ENCODE measurements at places on chromosomes 11 and 22. TPM values are rescaled to one million over a fixed set of nuclear protein-coding genes. Genes with fewer than 3 reads are reported as not detected.

DNA sequence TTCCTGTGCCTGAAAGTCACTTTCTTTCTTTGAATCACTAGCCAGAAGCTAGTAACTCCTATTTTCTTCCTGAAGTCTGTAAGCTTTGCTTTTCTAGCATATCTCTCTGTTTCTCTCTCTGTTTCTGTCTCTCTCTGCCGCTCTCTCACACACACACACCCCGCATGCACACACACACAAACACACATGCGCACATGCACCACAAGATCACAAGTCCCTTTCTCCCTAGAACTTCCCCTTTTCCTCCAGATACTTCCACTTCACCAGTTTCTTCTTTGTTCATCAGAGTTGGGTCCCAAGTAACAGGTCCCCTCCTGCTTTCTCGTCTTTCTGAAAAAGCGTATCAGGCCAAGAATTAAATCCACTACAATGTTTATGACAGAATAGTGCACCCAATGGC lies 148.5 kb upstream of the HSD17B12 start:
- DNase-seq = no peak
- no peak overlapping the region for H3K4me3 ChIP-seq
- H3K4me1 ChIP-seq = no peaks in the 10 kb centered on the region
- no peaks in the 10 kb centered on the region for H3K36me3 ChIP-seq
- H3K27me3 ChIP-seq = peaks cover 4% of the 10 kb centered on the region
- no peak overlapping the region for H3K27ac ChIP-seq

The KRTAP5-11 gene
- total RNA-seq = not detected

The MPPED2 gene
- 6.5 TPM for total RNA-seq

The TMPRSS4 gene
- not detected for total RNA-seq

GRCh38 chr22:29079218-29079901 lies 6.5 kb downstream of the KREMEN1 start:
- H3K27ac ChIP-seq = peak overlapping the region; percentile 41
- no peak overlapping the region for H3K4me3 ChIP-seq
- peaks cover 44% of the 10 kb centered on the region for H3K4me1 ChIP-seq
- H3K27me3 ChIP-seq = no peaks in the 10 kb centered on the region
- H3K36me3 ChIP-seq = no peaks in the 10 kb centered on the region

GRCh38 chr11:93389737-93390136 lies 59.2 kb downstream of the DEUP1 start:
- no peaks in the 10 kb centered on the region for H3K36me3 ChIP-seq
- H3K27ac ChIP-seq = no peak overlapping the region
- peaks cover 6% of the 10 kb centered on the region for H3K4me1 ChIP-seq
- H3K4me3 ChIP-seq = no peak overlapping the region
- H3K27me3 ChIP-seq = no peaks in the 10 kb centered on the region

GRCh38 chr11:114553642-114554041 lies 6.0 kb downstream of the NXPE1 start:
- no peaks in the 10 kb centered on the region for H3K4me1 ChIP-seq
- H3K4me3 ChIP-seq = no peak overlapping the region
- DNase-seq = no peak
- no peaks in the 10 kb centered on the region for H3K36me3 ChIP-seq
- no peak overlapping the region for H3K27ac ChIP-seq

DNA sequence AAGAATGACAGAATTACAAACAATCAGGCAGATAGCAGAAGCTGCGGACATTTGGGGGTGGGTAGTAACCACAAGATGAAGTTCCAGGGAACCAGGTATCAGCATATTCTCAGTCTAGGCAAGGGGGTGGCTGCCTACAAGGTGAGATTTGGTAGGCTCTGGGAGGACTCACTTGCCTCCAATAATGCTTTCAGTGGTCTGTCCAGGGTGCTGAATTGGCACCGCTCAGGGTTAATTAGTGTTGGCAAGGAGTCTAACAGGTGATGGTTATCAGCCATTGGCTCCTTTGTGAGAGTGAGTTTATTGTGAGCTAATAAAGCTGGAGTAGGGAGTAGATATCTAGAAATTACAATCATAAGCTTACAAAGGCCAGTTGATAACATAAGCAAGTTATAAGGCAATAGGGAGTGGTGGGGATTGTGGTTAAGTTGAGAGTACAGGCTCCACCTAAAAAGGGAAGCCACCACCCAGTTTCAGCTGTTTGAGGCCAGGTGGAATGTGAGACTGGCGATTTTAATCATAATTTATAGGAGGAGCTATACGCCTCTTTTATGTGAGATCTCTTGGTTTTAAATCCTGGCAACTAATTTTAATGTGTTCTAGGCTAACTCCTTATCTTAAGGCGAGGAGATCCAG lies 320.5 kb downstream of the MIAT start:
- H3K4me3 ChIP-seq = no peak overlapping the region
- H3K27me3 ChIP-seq = no peaks in the 10 kb centered on the region
- DNase-seq = no peak
- H3K4me1 ChIP-seq = no peaks in the 10 kb centered on the region
- no peaks in the 10 kb centered on the region for H3K36me3 ChIP-seq
- H3K27ac ChIP-seq = no peak overlapping the region
